ENCODE measurements at places on chromosomes 3 and 15. TPM values are rescaled to one million over a fixed set of nuclear protein-coding genes. Genes with fewer than 3 reads are reported as not detected.

NME9 gene
- not detected for total RNA-seq

CCDC9B gene
- total RNA-seq, result 1.5 TPM

CLDN18 gene
- not detected for total RNA-seq

CPA3 gene
- not detected for total RNA-seq

DNA sequence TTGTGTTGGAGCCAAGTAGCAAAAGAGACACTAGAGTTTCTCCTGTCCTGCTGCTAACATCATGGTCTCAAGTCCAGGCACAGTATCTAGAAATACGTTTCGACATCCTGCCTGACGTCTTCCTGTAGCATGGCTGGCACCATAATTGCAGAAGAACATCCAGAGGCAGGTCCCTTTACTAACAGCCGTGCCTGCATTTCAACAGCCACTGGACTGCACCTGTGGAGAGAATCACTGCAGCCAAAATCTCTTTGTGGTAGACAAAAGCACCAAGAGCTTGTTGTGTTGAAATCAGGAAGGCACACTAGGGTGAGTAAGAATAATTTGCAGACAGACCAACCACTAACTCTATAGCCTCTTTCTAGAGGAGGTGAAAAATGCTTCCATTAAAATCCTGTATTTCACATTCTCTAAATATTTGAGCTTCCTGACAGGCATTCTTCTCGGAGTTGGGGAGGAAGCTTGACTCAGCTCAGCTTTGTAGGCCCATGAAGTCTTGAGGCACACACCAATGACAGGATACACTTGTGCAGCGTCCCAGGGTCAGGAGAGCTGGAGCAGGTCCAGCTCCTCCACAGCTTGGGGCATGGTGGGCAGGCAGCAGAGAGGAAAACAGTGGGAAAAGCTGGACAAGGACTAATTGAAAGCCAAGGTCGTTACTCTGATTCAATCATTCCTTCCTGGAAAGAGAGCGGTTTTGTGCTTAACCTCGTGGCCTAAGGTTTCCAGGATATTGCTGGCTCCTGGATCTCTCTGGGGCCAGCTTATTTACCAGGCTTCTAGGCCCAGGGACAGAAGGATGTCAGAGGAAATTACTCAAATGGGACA is 244.9 kb downstream of the FAM43A start:
- DNase-seq, result no peak

DNA sequence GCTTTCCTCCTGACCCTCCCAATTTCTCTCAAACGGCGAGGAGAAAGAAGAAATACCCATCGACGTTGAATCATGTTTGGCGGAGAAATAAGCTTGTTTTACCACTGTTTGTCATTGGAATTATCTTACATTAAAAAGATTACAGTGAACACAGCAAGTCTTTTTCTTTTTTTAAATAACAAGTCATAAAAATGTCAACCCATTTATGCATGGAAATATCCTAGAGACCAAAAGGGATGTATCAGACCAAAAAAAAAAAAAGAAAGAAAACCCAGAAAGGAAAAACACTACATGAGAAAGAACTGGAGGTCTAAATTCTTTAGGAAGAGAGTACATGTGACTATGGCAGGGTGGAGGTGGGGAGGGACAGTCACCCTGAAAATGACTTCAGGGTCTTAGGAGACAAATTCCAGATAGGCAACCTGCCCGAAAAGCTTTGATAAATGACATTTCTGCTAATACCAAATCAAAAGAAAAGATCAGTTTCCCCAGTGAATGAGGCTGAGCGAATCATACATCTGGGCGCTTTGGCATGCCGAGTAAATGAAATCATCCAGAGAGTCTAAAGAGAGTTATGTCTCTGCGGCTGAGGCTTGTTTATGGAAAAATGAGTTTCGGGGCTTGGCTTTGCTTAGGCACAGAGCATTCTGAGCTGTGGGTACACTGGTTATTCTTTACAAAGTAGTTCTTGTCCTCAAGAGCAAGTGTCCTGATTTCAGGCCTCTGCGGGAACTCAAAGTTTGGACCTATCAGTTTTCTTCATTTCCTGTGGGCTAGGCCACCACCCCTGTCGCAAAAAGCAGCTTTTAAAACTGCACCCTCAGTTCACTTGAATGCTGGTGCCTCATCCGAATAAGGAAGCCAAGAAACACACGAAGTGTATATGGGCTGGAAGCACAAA is 110.1 kb upstream of the TGFBR2 start:
- DNase-seq, result no peak

GRCh38 chr3:191094057-191094845 is 104.8 kb upstream of the OSTN start:
- no peak for DNase-seq

- peak; percentile 72 for DNase-seq
Measured at GRCh38 chr15:52678468-52679231, 538 bp downstream of the ATOSA start.

DNA sequence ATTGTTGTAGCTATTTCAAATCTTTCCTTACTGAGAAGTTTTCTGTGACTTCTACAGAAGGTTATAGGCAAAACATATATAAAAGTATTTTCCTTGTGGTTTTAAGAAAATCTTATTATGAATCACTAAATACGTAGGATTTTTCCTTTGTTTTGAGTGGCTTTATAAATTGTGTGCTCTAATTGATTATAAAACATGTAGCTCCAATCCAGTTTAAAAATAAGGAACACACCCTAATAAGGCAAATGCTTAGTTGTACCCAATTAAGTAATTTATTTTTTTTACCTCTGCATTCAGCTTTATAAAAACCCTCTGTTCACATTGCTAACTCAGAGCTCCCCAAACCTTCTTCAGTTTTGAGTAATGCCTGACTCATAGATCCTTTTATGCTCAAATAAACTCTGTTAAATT is 408.0 kb downstream of the NAALADL2 start:
- no peak for DNase-seq

DNA sequence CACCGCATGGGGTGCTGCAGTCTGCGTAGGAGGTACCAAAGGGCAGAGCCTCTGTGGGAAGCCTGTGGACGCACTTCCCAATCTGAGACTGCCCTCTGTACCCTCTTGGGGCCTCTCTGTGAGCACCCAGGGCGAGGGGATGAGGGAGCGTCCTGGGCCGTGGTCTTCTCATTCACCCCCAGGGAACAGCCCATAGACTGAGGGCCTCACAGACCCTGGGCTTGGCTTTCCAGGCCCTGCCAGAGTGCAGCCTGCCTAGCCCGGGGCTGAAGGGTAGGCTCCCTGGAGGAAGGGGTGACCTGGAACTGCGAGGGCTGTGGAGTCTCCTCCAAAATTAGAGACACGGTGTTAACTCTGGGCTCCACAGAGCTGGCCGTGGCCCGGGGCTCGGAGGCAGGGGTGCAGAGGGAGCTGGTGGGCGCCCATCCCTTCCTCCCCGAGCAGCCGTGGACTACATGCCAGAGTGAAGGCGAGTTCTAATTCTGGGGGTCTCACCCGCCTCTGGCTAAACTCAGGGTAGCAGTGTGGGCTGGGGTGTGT is 468 bp upstream of the SPTBN5 start:
- DNase-seq, result no peak

Data from CD4-positive, alpha-beta T cell (primary cell).